Breast epithelium (tissue), 4 donors: ENCODE measurements at places on chromosomes 16 and 17. TPM values are rescaled to one million over a fixed set of nuclear protein-coding genes. Genes with fewer than 3 reads are reported as not detected.

GRCh38 chr16:68287276-68288251, 23.2 kb downstream of the SLC7A6OS start:
- no peak overlapping the region for H3K4me3 ChIP-seq

GRCh38 chr16:29806099-29806579, at the start of gene MAZ:
Gene MAZ, plus strand, starts transcription at chr16:29806529. Its CDS starts 173 bp downstream, at chr16:29806702.
- H3K36me3 ChIP-seq = no peaks in the 10 kb centered on the region
- DNase-seq = no peak

DNA sequence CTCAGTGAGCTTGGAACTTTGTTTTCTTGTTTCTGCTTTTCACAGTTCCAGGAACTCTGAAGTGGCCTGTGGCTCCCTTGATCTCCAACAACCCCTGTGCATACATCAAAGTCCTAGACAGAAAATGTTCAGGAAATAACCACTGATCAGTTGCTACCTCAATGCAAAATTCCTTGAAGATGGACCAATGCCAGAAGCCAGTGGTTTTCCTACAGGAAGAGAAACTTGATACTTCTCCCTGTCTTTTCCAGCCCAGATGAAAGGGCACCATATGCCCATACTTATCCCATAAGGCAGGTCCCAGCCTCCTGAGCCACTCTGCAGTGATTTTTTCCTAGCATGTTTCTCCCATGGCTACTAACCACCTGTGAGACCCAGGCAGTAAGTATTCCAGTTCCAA, 12.3 kb upstream of the CDRT4 start:
- H3K4me1 ChIP-seq = no peaks in the 10 kb centered on the region
- no peak for DNase-seq
- H3K4me3 ChIP-seq = no peak overlapping the region
- no peaks in the 10 kb centered on the region for H3K27me3 ChIP-seq

DNA sequence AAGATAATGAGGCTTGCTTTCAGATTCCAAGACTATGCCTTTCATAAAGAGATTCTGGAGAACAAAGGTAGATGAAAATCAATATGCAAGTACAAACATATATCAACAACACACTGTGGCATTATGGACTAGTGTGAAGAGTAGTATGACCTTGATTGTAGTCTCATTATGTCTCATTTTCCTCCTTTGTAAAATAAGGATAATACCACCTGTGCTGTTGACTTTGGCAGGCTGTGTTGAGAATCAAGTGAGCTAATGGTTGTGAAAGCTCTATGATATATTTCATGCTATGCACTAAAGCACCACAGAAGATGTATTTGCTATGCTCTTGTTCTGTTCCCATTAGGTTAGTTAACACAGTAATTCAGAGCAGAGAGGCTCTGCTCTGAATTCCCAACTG, 78.5 kb upstream of the NACA2 start:
- no peaks in the 10 kb centered on the region for H3K36me3 ChIP-seq
- no peak overlapping the region for H3K27ac ChIP-seq
- DNase-seq = no peak
- no peaks in the 10 kb centered on the region for H3K27me3 ChIP-seq
- H3K4me1 ChIP-seq = no peaks in the 10 kb centered on the region

CCDC154 gene
- total RNA-seq = 0.48 TPM

TMIGD1 gene
- 1.6 TPM for total RNA-seq
